Sigmoid colon (tissue), 7 donors: ENCODE measurements at places on chromosomes 2 and 18. TPM values are rescaled to one million over a fixed set of nuclear protein-coding genes. Genes with fewer than 3 reads are reported as not detected.

The CAPN14 gene
- not detected for total RNA-seq

The CD8B2 gene
- total RNA-seq: not detected

The ZSCAN30 gene
- 12.5 TPM for total RNA-seq

The SP110 gene
- 16.4 TPM for total RNA-seq

The VSNL1 gene
- total RNA-seq: 1.1 TPM

The CRACDL gene
- 0.36 TPM for total RNA-seq

The SCTR gene
- not detected for total RNA-seq
